Smooth muscle cell of the coronary artery (primary cell): ENCODE measurements at places on chromosomes 1 and 21. TPM values are rescaled to one million over a fixed set of nuclear protein-coding genes. Genes with fewer than 3 reads are reported as not detected.

The IKBKE gene
- 8.0 and 13.9 TPM in 2 replicates for total RNA-seq

The MINDY1 gene
- 7.1 and 11.0 TPM in 2 replicates for total RNA-seq

The RAB3B gene
- total RNA-seq: 3.7 and 11.7 TPM in 2 replicates

The MAGOH gene
- total RNA-seq: 45.6 and 46.6 TPM in 2 replicates

The LAD1 gene
- 1.1 TPM in 1 of 2 replicates, not detected in the other for total RNA-seq

The PIK3R3 gene
- 0.59 and 3.1 TPM in 2 replicates for total RNA-seq

The OR2T11 gene
- not detected in 2 replicates for total RNA-seq

The CACHD1 gene
- 2.6 and 6.7 TPM in 2 replicates for total RNA-seq

The MMEL1 gene
- total RNA-seq: 0.60 TPM in 1 of 2 replicates, not detected in the other

The ZNF648 gene
- total RNA-seq: not detected in 2 replicates

The ANKRD65 gene
- 0.23 TPM in 2 replicates for total RNA-seq

The OVAAL gene
- not detected in 2 replicates for total RNA-seq

The SPRR2A gene
- total RNA-seq: not detected in 2 replicates

The OR6N1 gene
- total RNA-seq: not detected in 2 replicates

The LRRC8B gene
- 0.35 and 0.68 TPM in 2 replicates for total RNA-seq

The HES2 gene
- 0.12 and 4.1 TPM in 2 replicates for total RNA-seq

The NBPF4 gene
- total RNA-seq: not detected in 2 replicates

The PODN gene
- 4.1 and 173 TPM in 2 replicates for total RNA-seq

The RNF2 gene
- total RNA-seq: 16.2 and 43.2 TPM in 2 replicates

The OR10K1 gene
- not detected in 2 replicates for total RNA-seq
